Astrocyte (in vitro differentiated cells and primary cell): ENCODE measurements at places on chromosomes 7 and 10. TPM values are rescaled to one million over a fixed set of nuclear protein-coding genes. Genes with fewer than 3 reads are reported as not detected.

The TRPV5 gene
- not detected in 2 replicates for total RNA-seq

The HTR5A gene
- not detected in 2 replicates for total RNA-seq

- H3K27ac ChIP-seq = no peak overlapping the region
- no peaks in the 10 kb centered on the region for H3K27me3 ChIP-seq
- no peak overlapping the region for H3K4me3 ChIP-seq
- no peaks in the 10 kb centered on the region for H3K4me1 ChIP-seq
- H3K36me3 ChIP-seq = no peaks in the 10 kb centered on the region
Measured at GRCh38 chr10:130772676-130773075, 538.8 kb downstream of the TCERG1L start.

DNA sequence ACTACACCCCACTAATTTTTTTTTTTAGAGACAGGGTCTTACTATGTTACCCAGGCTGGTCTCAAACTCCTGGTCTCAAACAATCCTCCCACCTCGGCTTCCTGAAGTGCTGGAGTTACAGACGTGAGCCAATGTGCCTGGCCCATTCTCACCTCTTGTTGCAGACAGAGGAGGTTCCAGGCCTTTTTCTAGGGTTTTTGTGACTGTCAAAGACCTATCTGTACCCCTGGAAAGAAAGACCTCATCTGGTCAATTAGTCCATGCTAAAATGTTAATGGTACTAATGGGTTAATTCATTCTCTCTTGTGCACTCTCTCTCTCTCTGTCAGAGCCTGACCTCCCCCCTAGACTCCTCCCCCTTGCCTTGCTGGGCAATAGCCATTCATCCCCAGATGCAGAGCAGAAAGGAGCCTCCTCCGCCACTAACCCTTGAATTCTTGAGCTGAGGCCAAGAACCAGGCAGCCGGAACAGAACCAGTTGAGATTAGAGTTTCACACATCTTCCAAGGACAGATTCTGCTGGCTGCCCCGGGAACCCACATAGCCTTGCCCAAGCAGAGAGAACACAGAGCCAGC, 209.7 kb downstream of the SKIDA1 start:
- no peak overlapping the region for H3K4me3 ChIP-seq
- peak; percentile 90 for DNase-seq
- peak overlapping the region; percentile 13 for H3K27ac ChIP-seq
- H3K27me3 ChIP-seq = no peaks in the 10 kb centered on the region
- peaks cover 31% of the 10 kb centered on the region for H3K4me1 ChIP-seq

- no peak for DNase-seq
- no peak overlapping the region for H3K27ac ChIP-seq
- H3K27me3 ChIP-seq = no peaks in the 10 kb centered on the region
- no peaks in the 10 kb centered on the region for H3K36me3 ChIP-seq
- H3K4me3 ChIP-seq = no peak overlapping the region
Measured at GRCh38 chr7:141436575-141437075, 114.6 kb upstream of the AGK start.

The OR6V1 gene
- not detected in 2 replicates for total RNA-seq

DNA sequence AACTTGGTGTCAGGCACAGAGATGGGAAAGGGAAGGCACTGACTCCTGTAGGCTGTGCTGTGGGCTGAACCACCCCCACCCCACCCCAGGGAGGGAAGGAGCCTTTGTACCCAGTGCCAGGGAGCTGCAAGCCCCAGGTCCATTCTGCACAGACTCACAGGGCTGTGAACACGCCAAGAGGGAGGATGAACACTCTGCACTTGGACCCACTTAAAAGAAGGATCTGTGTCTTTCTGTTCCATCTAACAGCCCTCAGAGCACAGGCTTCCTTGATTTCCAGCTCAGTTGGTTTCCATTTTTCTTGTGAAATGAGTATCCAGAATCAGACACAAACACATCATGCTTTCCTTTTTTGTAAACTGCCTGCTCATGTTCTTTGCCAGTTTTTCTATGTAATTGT, 84.9 kb downstream of the GRB10 start:
- H3K4me3 ChIP-seq = no peak overlapping the region
- H3K27ac ChIP-seq = no peak overlapping the region
- no peaks in the 10 kb centered on the region for H3K27me3 ChIP-seq
- peaks cover 16% of the 10 kb centered on the region for H3K36me3 ChIP-seq

DNA sequence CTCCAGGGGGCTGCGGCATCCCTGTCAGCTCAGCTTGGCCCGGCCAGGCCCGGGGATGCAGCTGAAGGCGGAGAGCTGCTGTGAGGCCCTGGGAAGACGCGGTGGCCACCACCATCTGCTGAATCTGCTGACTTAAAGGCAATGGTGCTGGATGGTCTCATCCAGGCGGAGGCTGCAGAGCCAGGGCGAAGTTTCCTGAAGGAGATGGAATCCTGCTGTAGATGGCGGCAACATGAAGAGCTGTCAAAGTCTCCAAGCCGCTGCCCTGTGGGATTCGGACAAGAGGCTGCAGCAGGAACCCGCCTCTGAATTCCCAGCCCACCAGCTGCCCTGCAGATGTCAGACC, 200.1 kb downstream of the PTPRN2 start:
- no peak overlapping the region for H3K4me3 ChIP-seq
- no peaks in the 10 kb centered on the region for H3K4me1 ChIP-seq
- H3K27me3 ChIP-seq = no peaks in the 10 kb centered on the region
- no peak overlapping the region for H3K27ac ChIP-seq
- DNase-seq = no peak

GRCh38 chr10:79142064-79142491, 73.3 kb downstream of the ZMIZ1 start:
- no peak overlapping the region for H3K4me3 ChIP-seq
- peaks cover 12% of the 10 kb centered on the region for H3K36me3 ChIP-seq
- DNase-seq = peak; percentile 94
